Stimulated activated CD8-positive, alpha-beta memory T cell treated with anti-CD3 and anti-CD28 coated beads, Interleukin-2, amount 100 ng/mL, for 1 hour (primary cell): ENCODE measurements at places on chromosomes 3 and 15.

DNA sequence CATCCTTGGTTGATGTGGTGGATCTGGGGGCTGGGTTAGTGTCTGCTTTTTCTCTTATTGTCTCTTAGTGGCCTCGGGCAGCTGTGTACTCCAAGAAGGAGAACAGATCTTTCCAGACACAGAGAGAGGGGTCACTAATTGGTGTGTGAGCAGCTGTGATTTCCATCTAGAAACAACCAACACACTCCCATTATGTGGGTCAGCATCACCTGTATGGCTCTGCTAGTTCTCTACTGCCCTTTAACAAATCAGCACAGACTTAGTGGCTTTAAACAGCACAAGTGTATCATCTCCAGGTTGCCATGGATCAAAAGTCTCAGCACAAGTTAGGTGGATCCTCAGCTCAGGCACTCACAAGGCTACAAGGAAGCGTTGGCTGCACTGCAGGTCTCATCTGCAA is 156.8 kb downstream of the LRTM1 start:
- no peak for DNase-seq

GRCh38 chr3:184423561-184423960 is 43.7 kb downstream of the CHRD start:
- no peak for DNase-seq

DNA sequence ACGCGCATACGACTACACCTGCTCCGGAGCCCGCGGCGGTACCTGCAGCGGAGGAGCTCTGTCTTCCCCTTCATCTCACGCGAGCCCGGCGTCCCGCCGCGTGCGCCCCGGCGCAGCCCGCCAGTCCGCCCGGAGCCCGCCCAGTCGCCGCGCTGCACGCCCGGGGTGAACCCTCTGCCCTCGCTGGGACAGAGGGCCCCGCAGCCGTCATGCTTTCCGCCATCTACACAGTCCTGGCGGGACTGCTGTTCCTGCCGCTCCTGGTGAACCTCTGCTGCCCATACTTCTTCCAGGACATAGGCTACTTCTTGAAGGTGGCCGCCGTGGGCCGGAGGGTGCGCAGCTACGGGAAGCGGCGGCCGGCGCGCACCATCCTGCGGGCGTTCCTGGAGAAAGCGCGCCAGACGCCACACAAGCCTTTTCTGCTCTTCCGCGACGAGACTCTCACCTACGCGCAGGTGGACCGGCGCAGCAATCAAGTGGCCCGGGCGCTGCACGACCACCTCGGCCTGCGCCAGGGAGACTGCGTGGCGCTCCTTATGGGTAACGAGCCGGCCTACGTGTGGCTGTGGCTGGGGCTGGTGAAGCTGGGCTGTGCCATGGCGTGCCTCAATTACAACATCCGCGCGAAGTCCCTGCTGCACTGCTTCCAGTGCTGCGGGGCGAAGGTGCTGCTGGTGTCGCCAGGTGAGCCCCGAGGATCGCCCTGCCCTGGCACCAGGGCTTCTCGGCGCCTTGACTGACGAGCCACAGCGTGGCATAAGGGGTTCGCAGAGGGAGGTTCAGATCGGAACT is 420 bp downstream of the SLC27A2 start:
- DNase-seq, result no peak

- no peak for DNase-seq
Observed at GRCh38 chr3:155032918-155033317, 47.2 kb upstream of the MME start.

GRCh38 chr3:52097851-52098507 is 41.6 kb upstream of the DUSP7 start:
- DNase-seq, result no peak

GRCh38 chr3:39097716-39098472 is 9.5 kb downstream of the GORASP1 start:
- DNase-seq, result no peak

DNA sequence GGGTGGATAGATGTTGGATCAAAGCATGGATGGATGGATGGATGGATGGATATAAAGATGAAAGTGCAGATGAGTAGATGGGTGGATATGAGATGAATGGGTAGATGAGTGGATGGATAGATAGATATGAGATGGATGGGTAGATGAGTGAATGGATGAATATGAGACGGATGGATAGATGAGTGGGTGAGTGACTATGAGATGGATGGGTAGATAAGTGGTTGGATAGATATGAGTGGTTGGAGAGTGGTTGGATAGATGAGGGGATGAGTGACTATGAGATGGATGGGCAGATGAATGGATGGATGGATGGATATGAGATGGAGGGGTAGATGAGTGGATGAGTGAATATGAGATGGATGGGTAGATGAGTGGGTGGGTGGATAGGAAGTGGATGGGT is 204.6 kb upstream of the TLE3 start:
- no peak for DNase-seq

DNA sequence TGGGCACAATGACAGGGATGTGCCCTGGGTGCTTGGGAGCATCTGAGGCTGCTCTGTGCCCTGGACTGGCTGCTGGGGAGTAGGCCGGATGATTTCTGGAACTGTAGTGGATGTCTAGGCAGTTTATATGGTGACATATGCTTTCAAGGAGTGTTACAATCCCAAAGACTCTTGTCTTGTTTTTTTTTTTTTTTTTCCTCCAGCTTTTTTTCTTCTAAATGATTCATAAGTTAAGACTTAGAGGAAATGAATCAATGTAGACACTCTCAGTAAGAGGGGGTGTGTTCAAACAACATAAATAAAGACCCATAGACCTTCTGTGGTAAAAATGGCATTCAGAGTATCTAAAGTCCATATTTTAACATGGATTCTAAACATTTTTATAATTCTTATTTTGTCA is 706.1 kb upstream of the GOLIM4 start:
- no peak for DNase-seq

DNA sequence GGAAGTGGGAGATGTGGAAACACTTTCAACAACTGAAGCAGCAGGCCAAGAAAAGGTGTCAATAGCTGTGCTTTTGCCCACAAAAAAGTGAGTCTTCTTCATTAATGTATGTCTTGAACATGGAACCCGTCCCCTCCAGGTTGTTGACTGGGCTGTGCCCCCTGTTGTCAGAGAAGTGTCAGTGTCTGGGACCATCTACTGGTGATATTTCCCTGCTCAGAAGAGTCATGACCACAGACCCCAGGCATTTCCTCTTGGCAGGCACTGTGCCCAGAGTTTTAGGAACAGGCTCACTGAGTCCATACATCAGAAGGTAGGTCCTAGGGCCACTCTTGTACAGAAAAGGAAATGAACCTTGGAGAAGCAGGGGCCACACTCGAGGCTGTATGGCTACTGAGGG is 54.8 kb upstream of the LARS2 start:
- no peak for DNase-seq

GRCh38 chr3:156642750-156643728 is 31.4 kb upstream of the TIPARP start:
- DNase-seq, result no peak

DNA sequence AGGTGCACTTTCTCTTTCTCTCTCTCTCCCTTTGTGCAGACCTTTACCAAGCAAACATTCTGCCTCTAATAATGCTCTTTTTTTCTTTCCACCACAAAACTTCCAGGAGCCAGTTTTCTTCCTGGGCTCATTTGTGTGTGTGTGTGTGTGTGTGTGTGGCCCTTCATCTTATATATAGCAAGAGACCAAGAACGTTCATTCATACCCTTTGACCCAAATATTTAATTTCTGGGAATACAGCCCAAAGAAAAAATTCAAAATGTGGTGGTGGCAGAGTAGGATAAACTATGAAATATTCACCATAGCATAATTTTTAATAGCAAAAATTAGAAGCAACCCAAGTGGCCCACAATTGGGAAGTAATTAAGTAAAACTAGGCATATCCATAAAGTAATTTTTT is 398.9 kb downstream of the IGSF11 start:
- DNase-seq, result no peak

- DNase-seq, result no peak
Observed at GRCh38 chr3:129424185-129424841, 4.1 kb downstream of the EFCAB12 start.
